ENCODE measurements at places on chromosomes 13 and 19.
A peak's percentile ranks its signal among the peaks of the same experiment; 100 is the strongest.

- no peak for DNase-seq
Observed at GRCh38 chr19:3780786-3781304, 5.3 kb downstream of the MATK start.

GRCh38 chr19:57941593-57941992 lies 5.9 kb downstream of the ZNF256 start:
- DNase-seq, result no peak

DNA sequence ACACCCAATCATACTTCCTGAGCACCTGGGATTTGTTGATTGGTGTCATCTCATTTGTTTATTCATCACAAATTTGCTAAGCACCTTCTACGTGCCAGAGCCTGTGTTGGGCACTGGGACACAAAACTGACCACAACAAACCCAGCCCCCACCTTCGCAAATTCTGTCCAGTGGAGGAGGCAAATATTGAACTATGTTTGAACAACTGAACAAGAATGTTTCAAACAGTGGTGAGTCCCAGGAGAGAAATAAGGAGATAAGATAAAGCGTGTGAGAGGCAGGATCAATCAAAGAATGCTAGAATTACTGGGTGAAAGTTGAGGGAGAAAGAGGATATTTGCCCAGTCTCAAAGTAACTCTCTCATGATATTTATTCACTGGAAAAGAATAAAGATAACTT lies 8.7 kb downstream of the ZNRF4 start:
- DNase-seq, result no peak

GRCh38 chr13:24288870-24289269 lies 20.5 kb upstream of the C1QTNF9 start:
- DNase-seq, result no peak

GRCh38 chr13:99431927-99432608 lies 69.2 kb upstream of the TM9SF2 start:
- no peak for DNase-seq

DNA sequence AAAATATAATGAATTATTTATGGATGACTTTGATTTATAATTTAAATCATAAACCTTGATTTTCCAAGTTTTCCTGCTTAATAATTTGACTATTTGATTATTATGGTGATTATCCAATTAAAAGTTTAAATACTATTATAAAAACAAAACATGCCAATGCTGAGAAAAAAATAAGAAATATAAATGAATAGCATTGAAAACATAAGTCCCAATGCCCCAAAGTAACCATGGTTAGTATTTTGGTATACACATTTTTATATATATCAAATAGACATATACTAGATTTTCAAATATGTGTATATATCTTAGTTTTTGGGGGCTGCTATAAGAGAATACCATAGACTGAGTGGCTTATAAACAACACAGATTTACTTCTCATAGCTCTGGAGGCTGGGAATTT lies 108.3 kb downstream of the GPC5 start:
- no peak for DNase-seq

GRCh38 chr19:2215281-2215751 lies 20.8 kb downstream of the PLEKHJ1 start:
- DNase-seq, result no peak

DNA sequence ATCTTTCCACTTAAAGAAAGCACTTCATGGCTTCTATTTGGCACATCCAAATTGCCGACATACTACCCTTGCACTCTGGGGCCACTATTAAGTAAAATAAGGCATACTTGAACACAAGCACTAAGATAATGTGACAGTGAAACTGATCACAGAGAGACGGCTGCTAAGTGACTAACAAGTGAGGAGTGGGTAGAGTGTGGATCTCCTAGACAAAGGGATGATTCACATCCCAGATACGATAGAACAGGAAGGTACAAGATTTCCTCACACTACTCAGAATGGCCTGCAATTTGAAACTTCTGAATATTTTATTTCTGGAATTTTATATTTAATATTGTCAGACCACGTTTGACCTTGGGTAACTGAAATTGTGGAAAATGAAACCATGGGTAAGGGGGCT lies 1721.8 kb upstream of the SPRY2 start:
- DNase-seq, result no peak

- DNase-seq, result no peak
Observed at GRCh38 chr13:49760558-49760957, 31.9 kb downstream of the KPNA3 start.

GRCh38 chr19:14103310-14103709 lies 12.8 kb upstream of the SAMD1 start:
- no peak for DNase-seq

DNA sequence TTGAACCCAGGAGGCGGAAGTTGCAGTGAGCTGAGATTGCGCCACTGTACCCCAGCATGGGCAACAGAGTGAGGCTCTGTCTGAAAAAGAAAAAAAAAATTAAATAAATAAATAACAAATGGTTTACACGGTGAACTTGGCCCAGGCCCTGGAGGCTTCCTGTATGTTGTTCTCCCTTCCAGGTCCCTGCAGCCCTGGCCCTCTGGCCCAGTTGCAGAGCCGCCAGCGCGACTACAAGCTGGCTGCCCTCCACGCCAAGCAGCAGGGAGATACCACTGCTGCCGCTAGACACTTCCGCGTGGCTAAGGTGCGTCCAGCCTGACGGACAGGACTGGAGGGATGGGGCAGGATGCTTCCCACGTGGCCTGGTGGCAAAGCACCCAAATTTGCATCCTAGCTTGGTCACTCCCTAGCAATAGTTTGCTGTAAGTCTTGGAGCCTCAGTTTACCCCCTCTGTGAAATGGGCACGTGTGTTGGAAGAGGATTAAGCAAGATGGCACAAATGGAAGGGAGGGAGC lies 11.9 kb downstream of the CC2D1A start:
- DNase-seq, result no peak

GRCh38 chr13:105035092-105035491 lies 1500.4 kb downstream of the EFNB2 start:
- DNase-seq, result no peak

GRCh38 chr13:64684685-64685431 lies 2545.3 kb downstream of the PCDH9 start:
- no peak for DNase-seq

DNA sequence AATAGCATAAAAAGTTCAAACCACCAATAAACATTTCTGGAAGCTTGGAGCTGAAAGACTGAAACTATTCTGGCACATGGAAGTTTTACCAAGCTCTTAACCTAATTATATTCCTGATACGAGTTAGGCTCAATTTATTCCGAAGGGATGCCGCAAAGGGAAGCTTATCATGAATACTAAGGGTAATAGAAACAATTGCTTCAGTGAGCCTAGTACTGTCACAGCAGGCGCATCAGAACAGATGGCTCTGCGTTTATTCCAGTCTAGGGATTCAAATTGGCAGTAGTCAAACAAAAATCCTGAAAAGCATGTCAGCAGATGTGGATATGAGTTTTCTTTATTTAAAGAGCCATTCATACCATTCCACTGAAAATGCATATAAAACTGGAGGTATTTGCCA lies 779.5 kb downstream of the GPC5 start:
- DNase-seq, result no peak

GRCh38 chr13:111006506-111007031 lies 91.7 kb upstream of the ANKRD10 start:
- DNase-seq, result peak; percentile 89

DNA sequence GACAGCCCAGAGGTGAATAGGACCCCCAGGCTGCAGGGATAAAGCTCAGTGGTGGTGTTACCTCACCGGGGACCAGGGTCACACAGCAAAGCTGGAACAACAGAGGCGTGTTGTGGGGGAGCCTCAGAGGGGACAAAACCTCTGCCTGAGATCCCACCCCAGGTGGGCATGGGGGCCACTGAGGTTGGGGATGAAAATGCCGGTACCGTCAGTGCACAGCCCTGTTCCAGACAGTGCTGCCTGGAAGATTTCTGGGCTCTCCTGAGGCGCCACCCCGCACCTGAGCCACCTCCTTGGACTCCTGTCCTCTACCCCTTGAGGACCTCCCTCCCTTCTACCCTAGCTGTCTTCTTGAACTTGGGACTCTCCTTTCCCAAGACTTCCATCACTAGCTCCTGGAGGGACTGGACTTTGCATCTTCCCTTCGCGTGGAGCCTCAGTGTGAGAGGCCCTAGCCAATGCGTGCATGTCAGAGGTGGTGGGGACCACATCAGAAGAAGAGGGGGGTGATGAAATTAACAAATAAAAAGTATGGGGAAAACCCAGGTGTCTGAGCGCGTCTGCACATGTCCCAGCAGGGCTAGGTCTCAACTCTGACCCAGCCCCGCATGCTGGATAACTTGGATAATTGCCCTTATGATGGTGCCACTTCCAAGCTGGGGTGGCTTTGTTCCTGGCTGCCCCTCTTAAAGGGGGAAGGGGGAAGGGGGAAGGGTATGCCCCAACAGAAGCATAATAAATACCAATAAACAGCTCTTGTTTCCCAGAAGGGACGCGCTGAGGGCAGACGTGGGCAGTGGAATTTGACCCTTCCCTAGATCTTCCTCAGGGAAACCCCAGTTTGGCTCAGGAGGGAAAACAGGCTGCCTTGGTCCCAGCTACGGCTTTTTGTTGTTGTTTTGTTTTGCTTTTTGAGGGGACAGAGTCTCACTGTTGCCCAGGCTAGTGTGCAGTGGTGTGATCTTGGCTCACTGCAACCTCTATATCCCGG lies 11.6 kb downstream of the CNFN start:
- DNase-seq, result no peak

DNA sequence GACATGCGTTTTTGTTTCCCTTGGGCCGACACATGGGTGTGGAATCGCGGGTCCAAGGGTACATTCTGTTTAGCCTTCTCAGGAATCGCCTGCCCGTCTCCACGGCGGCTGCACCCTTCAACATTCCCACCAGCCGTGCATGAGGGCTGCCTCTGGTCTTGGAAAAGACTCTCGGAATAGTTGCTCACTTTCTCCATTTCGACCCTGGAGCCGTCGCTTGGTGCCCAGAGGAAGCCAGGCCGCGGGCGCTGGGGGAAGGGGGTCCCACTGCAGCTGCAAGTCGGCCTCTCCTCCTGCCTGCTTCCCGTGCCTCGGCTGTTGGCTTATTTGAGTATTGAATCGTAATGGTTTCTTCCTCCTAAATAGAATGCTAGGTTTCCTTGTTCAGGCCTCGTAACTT lies 51.5 kb downstream of the KDM4B start:
- no peak for DNase-seq

- DNase-seq, result no peak
Observed at GRCh38 chr13:92436924-92437323, 789.7 kb upstream of the GPC6 start.

DNA sequence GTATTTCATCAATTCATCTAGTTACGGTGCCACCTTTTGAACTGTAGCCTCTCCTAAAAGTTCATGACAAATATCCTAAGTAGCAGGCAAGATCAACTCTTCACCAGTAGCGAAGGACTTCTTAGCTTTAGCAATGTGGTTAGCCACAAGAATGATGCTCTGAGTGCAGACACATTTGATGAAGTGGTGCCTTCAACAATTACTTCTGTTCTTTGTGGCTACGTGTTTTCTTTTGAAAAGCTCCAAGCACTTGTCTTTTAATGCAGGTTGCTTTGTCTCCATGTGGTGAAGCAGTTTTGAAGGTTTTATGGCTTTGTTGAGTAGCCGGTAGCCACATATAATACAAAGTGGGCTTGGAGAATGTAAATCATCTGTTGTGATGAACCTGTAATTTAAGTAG lies 194.7 kb downstream of the B3GLCT start:
- no peak for DNase-seq

- DNase-seq, result no peak
Observed at GRCh38 chr19:46917002-46917401, 56.2 kb downstream of the ARHGAP35 start.

DNA sequence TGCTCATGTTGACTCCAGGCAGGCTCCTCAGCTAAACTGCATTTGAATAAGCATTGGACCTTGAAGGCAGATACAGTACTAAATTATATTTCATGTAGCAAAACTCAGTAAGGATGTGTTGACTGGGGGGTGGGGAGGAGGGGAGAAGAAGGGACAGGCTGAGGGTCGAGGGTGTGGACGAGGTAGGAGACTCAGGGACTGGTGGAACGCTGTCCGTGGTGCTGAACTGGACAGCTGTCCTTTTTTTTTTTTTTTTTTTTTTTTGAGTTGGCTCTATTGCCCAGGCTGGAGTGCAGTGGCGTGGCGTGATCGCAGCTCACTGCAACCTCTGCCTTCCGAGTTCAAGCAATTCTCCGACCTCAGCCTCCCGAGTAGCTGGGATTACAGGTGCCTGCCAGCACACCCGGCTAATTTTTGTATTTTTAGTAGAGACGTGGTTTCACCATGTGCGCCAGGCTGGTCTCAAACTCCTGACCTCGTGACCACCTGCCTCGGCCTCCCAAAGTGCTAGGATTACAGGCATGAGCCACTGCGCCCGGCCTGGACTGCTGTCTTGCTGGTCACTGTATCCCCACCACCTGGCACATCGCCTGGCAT lies 33.2 kb upstream of the CASP14 start:
- DNase-seq, result no peak

- DNase-seq, result no peak
Observed at GRCh38 chr13:102040812-102041211, 361.0 kb downstream of the FGF14 start.

DNA sequence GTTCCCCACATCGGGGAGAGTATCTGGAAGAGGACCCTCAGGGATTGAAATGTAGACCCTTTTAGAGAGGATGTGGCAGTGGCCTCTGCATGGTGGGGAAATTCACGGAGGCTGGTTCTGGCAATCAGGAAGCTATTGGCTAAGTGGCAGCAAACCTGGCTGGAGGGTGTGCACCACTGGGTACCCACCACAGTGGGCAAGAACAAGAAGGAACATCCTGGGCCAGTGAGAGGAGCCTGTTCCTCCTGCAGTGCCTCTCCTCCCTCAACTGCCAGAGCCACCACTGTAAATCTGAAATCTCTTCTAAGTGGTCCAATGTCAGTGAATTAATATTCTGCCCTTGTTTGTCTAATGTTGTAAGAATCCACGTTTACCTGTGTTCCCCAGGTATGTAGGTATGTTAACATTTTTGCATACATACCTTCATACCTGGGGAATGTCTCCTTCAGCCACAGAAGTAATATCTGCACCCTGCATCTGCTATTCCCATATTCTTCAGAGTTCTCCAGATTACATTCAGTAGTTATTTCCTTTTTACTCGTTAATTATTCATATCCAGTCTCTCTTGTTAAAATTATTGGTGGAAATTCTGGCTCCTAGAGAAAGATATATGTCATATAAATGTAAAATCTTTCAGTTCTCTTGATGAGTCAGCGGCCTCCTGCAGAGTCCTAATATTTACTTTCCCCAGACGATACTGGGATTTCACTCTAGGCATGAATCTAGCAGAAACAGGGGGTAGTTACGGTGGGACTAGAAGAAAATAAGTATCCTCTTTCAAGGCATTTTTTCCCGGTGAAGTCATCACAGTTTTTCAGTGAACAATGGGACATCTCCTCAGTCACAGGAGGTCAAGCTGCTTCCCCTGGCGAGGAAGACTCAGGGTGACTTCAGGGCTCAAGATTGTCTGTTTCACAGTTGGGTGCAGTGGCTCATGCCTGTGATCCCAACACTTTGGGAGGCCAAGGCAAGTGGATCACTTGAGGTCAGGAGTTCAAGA lies 148.3 kb downstream of the MYO16 start:
- DNase-seq, result no peak

GRCh38 chr13:81388400-81388799 lies 1047.5 kb upstream of the SPRY2 start:
- no peak for DNase-seq
